Neural crest cell (in vitro differentiated cells): ENCODE measurements at places on chromosomes 6 and 20. TPM values are rescaled to one million over a fixed set of nuclear protein-coding genes. Genes with fewer than 3 reads are reported as not detected.

- no peak for DNase-seq
These were observed 9.3 kb downstream of the BNIP5 start for GRCh38 chr6:36327226-36327918.

The KHDC1L gene
- total RNA-seq, result 1.0 TPM in 1 of 2 replicates, not detected in the other

GRCh38 chr6:2037237-2037926 is 208.0 kb downstream of the GMDS start:
- no peak for DNase-seq

- DNase-seq, result no peak
These were observed 62.4 kb downstream of the AGPAT4 start for GRCh38 chr6:161211380-161212035.

GRCh38 chr6:1781152-1781816 is 171.6 kb downstream of the FOXC1 start:
- DNase-seq, result no peak

DNA sequence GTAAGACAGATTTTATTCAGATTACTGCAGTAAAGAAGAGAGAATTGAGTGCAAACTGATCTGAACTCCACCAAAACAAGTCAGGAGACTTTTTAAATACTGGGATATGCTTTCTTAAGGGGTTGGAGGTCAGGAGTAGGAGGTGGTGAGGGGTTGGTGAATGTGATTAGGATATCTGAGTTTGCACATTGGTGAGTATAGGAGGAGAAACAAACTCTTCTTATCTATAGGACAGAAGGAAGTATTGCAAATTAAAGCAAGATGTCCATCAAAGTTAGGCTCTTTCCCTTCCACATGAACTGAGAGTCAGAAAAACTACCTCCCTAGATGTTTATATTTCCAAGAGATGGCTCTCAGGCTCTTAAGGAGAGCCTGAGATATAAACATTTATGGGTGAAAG is 114.6 kb upstream of the HTR1E start:
- DNase-seq, result no peak

The RAB32 gene
- total RNA-seq, result 23.8 and 26.0 TPM in 2 replicates

DNA sequence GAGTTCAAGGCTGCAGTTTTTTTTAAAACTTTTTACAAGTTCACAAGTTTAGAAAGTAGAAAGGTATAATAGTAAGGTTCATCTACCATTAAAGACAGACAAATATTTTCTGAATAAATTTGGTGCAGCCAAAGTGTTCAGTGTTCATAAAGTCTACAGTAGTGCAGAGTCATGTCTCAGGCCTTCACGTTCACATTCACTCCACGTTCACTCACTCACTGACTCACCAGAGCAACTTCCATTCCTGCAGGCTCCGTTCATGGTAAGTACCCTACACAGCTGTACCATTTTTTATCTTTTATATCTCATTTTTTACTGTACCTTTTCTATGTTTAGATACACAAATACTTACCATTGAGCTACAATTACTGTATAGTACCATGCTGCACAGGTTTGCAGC is 67.6 kb downstream of the B4GALT5 start:
- DNase-seq, result no peak

GRCh38 chr20:55882910-55883309 is 122.4 kb downstream of the CBLN4 start:
- no peak for DNase-seq

DNA sequence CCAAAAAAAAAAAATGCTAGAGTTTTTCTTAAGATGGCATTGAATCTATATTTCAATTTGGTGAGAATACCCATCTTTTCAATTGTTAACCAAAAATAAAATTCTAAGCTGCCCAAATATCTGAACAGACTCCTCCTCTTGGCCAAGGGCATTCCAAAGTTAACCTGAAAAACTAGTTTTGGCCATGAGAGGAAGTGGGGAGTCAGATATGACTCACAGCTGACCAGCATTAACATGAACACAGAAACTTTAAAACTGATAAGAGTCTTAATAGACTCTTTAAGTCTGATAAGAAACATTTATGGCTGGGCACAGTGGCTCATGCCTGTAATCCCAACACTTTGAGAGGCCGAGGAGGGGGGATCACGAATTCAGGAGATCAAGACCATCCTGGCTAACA is 171.3 kb downstream of the FAXC start:
- no peak for DNase-seq

GRCh38 chr6:33683051-33683571 is 28.4 kb downstream of the UQCC2 start:
- DNase-seq, result no peak

GRCh38 chr20:34240693-34241615 is at the start of gene ASIP:
TSS of gene ASIP (plus strand) at chr20:34241423. CDS start at chr20:34260375, 18,952 bp downstream.
- no peak for DNase-seq

- no peak for DNase-seq
These were observed 163.3 kb downstream of the QRSL1 start for GRCh38 chr6:106792536-106793236.
